CD4-positive, CD25-positive, alpha-beta regulatory T cell (primary cell): ENCODE measurements at places on chromosomes 5 and 9. TPM values are rescaled to one million over a fixed set of nuclear protein-coding genes. Genes with fewer than 3 reads are reported as not detected.

DNA sequence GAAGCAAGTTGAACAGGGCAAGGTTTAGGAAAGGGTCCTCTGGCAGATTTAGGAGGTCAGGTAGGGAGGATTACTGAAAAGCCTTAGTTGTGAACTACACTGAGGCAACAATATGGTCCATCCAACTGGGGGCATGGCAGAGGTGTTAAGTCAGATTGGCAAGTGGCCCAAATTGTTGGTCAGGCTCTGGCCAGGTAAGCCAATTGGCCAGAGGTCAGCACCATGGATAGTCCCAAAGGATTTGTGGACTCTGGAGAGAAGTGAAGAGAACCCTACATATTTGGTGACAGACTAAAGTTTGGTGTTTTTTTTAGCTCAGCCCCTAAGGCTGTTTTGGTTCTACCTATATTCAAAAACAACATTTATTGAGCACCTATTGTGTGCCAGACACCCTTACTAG lies 39.1 kb upstream of the RASGRF2 start:
- H3K27me3 ChIP-seq, result no peaks in the 10 kb centered on the region
- no peaks in the 10 kb centered on the region for H3K4me1 ChIP-seq
- no peak overlapping the region for H3K27ac ChIP-seq

DNA sequence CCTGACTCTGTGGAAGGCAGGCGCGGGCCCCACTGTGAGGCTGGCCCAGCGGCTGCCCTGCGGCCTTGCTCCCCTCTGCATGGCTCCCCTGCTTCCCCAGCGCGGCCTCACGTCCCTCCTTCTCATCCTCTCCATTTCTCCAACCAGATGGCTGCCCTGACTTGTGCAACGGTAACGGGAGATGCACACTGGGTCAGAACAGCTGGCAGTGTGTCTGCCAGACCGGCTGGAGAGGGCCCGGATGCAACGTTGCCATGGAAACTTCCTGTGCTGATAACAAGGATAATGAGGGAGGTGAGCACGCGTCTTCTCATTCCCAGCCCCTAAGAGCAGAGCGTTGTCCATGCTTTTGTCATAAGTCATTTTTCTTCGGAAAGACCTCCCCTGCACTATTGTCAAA lies 129.0 kb upstream of the WWC1 start:
- H3K27me3 ChIP-seq, result peaks cover 2% of the 10 kb centered on the region
- H3K27ac ChIP-seq, result no peak overlapping the region
- no peaks in the 10 kb centered on the region for H3K36me3 ChIP-seq
- no peaks in the 10 kb centered on the region for H3K4me1 ChIP-seq

DNA sequence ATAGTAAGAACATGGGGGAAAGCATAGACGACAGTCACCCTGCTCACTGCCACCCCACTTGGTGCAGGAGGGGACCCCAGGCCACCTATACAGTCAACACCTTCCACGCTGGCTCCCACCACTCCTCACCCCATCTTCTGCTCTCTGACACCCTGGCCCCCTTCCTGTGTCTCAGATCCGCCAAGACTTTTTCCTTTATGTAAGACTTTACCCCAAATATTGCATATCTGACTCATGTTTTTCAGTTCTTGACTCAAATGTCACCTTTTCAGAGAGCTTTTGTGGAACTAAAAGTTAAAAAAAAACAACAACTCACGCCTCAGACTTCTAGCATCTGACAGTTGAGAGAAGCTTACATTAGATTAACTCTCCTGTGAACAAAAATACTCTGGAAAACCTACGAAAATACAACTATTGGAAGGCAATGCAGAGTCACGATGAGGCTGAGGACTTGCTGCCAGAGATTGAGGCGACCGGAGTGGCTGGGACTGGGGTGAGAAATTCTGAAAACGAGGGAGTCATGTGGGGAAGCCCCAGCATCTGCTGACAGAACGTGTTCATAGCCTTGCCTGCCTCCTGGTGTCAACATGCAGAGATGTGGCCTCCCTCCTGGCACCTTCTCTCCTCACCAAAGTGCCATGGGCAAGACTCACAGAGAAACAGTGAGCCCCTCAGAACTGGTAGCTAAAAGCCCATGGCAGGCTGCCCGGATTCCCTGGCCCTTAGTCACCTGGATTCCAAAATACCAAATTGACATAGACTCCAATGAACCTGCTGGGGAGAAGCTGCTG lies 22.4 kb upstream of the FCN2 start:
- H3K36me3 ChIP-seq, result no peaks in the 10 kb centered on the region
- no peak overlapping the region for H3K27ac ChIP-seq
- no peak overlapping the region for H3K4me3 ChIP-seq

The MAST4 gene
- polyA plus RNA-seq, result 14.5 TPM

- peaks cover 3% of the 10 kb centered on the region for H3K27me3 ChIP-seq
- no peak for DNase-seq
- H3K36me3 ChIP-seq, result no peaks in the 10 kb centered on the region
- no peak overlapping the region for H3K4me3 ChIP-seq
Measured at GRCh38 chr5:5135957-5136676, 4.0 kb upstream of the ADAMTS16 start.
